Stimulated activated CD8-positive, alpha-beta memory T cell treated with anti-CD3 and anti-CD28 coated beads, Interleukin-7, amount 100 ng/mL, for 1 hour (primary cell): ENCODE measurements at places on chromosomes 2 and 18.
A peak's percentile ranks its signal among the peaks of the same experiment; 100 is the strongest.

- DNase-seq, result no peak
Observed at GRCh38 chr2:40455661-40456060, 3.8 kb upstream of the SLC8A1 start.

DNA sequence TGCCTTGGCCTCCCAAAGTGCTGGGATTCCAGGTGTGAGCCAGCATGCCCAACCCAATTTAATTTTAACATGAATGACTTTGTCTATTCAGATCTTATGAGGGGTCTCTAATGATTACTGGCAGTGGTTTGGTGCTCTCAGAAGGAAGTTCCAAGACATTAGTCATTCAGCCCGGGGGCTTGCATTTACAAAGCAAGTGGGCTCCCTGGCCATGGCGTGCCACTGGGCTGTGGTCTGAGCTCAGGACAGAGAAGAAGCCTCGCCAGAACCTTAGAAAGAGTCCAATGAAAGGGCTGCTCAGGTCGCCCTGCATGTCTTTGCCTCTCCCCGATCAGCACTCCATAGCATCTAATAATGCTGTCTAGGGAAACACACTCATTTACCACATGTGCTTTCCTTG lies 182.6 kb upstream of the CHAC2 start:
- DNase-seq, result no peak

- DNase-seq, result no peak
Observed at GRCh38 chr18:57447154-57447621, 12.0 kb downstream of the ONECUT2 start.

- no peak for DNase-seq
Observed at GRCh38 chr2:111165084-111165483, 44.4 kb downstream of the BCL2L11 start.

DNA sequence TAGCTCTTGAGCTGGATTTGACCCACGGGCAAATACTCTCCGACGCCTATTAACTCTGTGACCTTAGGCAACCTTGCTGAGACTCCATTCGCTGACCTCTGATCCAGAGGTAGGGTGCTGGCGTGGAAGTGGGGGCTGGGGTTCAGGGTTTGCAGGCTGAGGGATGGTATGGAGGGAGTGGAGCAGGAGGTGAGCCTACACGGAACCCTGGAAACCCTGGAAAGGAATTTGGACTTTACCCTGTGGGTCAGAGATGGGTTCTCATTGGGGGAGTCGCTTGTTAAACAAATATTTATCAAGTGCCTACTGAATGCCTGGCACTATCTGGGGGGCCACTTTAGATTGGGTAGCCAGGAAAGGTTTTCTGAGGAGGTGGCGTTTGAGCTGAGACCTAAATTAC lies 58.2 kb upstream of the FZD7 start:
- no peak for DNase-seq

- DNase-seq, result no peak
Observed at GRCh38 chr2:54092940-54093339, 22.5 kb upstream of the ACYP2 start.

GRCh38 chr2:189841019-189841418 lies 56.8 kb downstream of the PMS1 start:
- DNase-seq, result no peak

DNA sequence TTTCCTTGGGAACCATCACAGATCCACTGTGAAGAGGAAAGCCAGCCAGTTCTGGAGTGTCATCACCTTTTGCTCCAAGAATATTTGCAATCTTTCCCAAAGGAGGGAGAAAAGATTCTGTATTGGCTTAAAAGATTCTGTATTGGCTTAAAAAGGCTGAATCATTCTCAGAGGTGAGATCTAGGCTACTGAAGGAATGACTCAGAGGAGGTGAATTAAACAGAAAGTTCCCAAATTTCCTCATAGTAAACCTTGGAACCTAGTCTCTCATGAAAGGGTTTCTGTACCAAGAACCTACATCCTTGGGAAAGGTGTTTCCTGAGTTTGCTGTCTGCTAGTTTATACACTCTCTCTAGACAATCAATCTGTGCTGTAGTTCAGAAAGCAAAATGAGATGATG lies 34.1 kb upstream of the GRB14 start:
- DNase-seq, result no peak

- no peak for DNase-seq
Observed at GRCh38 chr2:26035090-26035743, 1.3 kb downstream of the RAB10 start.

DNA sequence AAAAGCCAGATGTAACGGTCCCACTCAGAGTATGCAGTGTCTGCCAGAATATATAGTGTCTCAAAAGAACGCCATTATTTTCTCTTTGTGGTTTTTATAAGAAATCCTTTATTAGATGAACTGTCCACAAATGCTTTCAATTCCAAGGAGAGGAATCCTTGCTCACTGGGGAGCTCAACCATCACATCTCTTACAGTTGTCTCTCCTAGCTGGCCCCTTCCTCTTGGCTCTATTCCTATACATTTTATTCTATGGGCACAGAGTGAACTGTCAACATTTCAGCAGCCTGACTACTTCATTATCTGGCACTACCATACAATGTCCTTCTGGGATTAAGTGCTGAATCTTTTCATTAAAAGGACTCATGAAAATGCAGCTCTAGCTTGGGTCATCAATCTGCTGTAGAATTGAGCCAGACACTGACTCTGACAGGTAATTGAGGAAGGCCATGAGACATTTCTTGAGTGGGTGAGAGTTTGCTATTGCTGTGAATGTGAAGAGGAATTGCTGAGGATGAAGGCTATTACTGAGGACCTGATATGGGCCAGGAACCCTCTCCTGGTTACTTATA lies 96.5 kb upstream of the THOC1 start:
- no peak for DNase-seq

DNA sequence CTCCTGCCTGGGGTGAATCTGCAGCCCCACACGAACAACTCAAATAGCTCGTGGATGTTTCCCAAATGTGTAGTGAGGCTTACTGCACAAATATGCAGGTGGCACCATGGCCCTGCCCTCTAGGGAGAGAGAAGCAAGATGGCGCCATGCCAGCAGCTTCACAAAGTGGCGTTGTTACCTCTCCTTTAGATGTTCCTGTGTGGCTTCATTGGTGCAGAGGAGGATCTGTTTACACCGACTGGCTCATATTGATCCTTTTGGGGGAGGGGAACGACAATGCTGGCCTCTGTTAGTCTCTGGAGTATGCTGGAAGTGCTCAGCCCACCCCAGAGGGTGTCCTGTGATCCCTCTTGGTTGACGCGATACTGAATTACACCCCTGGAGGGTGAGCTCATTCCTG lies 99.5 kb upstream of the GATA6 start:
- DNase-seq, result no peak

GRCh38 chr2:213185147-213185822 lies 33.9 kb upstream of the IKZF2 start:
- DNase-seq, result no peak

DNA sequence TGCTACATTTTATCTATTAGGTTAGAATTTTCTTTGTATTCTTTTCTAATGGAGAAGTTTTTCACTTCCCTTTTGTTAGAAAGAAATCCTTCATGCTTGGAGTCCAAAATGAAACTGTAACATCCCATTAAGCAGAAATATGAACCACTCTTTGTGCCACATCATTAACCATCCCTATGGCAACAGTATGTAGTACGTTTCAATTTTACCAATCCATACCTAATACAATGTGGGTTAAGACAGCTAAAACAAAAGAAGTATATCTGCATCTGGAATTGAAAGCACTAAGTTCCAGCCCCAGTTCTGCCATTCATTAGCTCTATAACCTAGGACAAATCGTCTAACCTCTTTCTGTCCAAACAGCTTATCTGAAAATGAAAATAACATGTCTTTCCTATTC lies 409.2 kb upstream of the SPHKAP start:
- DNase-seq, result no peak

DNA sequence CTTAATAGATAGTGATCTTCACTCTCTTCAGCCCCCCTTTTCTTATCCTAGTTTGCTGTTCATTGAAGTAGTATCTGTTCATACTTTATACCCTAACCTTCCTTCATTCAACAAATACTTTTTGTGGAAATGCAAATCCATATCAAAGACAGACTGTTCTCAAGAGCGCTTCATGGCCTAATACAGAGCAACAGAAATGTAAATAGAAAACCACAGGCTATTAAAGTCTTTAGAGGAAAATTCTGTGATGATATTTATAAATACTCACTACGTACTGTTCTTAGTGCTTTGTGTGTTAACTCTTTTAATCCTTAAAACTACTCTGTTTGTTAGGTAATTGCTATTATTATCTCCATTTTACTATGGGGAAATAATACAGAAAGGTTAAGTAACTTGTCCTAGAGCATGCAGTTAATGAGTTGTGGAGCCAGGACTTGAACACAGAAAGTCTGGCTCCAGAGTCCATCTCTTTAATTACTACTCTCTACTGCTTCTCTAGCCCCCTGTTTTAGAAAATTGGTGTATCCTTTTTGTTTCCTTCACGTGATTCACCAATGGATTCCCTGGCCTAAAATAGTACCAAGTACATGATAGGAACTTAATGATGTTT lies 2.9 kb downstream of the MDH1 start:
- DNase-seq, result no peak

DNA sequence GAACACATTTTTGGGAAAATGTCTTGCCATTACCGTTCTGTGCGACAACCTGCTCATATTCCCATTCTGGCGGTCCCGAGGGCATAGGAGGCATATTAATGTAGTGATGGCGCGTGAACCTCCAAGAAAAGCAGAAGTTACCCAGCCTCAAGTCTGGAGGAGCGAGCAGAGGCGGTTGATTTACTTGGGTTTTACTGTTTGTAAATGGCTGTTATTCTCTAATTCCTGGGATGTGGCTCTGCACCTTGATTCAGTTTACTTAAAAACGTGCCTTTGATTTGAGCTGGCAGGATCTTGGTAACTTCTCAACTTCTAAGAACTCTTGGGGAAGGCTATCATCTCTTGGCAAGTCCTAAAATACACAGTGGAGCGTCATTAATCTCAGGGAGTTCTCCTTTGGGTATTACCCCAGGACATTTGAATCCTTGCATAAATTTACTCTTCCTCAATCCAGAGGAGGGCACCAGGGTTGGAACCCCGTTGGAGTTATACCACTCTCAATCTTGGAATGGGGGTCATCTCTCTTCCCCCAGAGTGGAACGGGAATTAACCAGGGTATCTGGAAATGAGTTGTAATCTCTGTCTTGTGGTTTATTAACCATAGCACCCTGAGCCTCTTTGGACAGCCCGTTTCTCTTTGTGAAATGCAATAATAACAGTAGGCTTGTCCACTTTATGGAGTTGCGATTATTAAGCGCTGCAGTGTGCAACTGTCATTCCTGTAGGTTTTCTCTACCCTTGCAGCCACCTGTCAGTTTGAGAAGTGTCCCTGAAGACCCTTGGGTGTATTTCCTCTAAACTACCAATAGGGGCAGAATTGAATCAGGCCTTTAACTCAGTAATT lies 2.1 kb downstream of the HK2 start:
- DNase-seq, result no peak

DNA sequence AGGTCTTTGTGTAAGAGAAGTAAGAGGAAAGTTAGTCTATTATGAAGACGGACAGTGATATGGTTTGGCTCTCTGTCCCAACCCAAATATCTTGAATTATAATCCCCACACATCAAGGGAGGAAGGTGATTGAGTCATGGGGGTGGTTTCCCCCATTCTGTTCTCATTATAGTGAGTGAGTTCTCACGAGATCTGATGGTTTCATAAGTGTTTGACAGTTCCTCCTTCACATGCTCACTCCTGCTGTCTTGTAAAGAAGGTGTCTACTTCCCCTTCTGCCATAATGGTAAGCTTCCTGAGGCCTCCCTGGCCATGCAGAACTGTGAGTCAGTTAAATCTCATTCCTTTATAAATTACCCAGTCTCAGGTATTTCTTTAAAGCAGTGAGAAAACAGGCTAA lies 67.6 kb downstream of the NEURL3 start:
- no peak for DNase-seq

DNA sequence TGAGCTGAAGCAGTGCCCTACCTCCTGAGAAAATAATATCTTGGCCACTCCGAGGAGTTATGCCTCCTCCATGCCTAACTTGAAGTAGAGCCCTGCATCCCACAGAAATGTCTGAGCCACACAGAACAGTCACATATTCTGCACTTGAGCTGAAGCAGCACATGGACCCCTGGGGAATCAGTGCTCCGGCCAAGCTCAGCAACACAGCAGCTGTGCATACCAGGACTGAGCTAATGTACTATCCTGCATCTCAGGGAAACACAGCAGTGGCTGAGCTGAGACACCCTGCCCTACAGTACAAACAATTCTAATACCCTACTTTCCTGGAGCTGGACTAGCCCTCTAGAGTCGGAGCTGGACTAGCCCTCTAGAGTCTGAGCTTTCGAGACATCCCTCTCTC lies 166.9 kb downstream of the ZNF516 start:
- DNase-seq, result no peak

DNA sequence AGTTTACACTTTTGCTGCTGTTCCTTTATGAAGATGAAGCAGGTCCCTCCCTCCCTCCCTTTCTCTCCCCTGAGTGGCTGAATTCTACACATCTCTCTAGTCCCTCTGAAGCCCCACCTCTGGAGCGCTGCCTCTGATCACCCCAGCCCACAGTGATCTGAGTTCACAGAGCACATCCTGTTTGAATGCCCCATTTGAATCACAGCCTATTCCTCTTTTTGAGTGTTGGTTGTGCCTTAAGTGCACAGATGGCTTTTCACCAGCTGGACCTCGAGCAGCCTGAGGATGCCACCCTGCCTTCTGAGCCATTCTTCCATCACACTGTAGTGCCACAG lies 87.1 kb downstream of the ITGB1BP1 start:
- DNase-seq, result no peak

DNA sequence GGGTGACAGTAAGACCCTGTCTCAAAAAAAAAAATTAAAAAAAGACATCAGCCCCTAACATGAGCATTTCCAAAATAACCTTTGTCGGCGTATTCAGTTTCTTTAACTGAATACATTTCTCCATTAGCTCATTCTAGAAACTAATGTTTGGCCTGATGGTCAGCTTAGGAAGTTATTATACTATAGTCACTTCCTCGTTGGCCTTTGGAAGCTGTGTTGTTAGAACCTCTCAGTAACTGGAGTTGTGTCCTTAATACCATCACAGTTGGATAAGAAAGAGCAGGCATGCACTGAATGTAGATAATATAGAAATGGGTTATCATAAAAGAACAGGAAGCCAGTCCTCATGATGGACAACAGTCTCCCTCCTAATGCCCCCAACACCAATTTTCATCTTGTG lies 112.8 kb downstream of the ANTXR1 start:
- no peak for DNase-seq

- DNase-seq, result no peak
Observed at GRCh38 chr18:13577781-13578180, 148.6 kb downstream of the FAM210A start.

- DNase-seq, result peak; percentile 5
Observed at GRCh38 chr2:206084439-206084869, 1.5 kb downstream of the INO80D start.

GRCh38 chr18:50027996-50028395 lies 167.0 kb downstream of the MYO5B start:
- no peak for DNase-seq
